ENCODE measurements at places on chromosomes 1 and 21.

DNA sequence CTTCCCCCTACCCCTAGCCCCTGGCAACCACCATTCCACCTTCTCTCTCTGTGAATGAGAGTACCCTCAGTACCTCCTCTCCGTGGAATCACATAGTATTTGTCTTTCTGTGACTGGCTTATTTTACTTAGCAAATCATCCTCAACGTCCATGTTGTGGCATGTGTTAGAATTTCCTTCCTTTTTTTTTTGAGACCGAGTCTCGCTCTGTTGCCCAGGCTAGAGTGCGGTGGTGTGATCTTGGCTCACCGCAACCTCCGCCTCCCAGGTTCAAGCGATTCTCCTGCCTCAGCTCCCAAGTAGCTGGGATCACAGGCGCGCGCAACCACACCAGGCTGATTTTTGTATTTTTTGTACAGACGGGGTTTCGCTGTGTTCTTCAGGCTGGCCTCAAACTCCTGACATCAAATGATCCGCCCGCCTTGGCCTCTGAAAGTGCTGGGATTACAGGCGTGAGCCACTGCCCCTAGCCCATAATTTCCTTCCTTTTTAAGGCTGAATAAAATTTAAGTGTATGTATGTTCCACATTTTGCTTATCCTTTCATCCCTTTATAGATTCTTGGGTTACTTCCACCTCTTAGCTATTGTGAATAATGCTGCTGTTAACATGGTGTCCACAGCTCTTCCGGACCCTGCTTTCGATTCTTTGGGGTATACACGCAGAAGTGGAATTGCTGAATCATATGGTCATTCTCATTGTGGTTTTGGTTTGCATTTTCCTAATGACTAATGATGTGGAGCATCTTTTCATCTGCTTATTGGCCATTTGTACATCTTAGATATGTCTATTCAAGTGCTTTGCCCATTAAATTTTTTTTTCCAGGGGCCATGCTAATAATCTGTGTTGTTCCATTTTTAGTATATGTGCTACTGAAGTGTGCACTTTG, 32.3 kb downstream of the ERRFI1 start:
- no peak for DNase-seq

GRCh38 chr1:175892686-175893085, 149.3 kb upstream of the TNR start:
- no peak for DNase-seq

DNA sequence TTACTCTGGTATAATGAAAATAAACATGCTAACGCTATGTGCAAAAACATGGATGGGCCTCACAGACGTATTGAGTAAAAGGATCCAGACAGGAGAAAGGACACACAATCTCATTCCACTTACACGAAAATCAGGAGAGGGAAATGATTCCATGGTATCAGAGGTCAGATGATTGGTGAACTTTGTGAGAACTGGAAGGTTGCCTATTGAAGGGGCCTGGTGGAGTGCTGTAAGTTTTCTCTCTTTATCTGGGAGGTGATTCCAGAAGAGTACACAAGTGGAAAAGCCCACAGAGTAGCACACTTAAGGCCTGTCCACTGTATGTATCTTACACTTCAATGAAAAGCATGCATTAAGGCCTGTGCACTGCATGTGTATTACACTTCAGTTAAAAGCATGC, 9.6 kb downstream of the GSTM2 start:
- no peak for DNase-seq

DNA sequence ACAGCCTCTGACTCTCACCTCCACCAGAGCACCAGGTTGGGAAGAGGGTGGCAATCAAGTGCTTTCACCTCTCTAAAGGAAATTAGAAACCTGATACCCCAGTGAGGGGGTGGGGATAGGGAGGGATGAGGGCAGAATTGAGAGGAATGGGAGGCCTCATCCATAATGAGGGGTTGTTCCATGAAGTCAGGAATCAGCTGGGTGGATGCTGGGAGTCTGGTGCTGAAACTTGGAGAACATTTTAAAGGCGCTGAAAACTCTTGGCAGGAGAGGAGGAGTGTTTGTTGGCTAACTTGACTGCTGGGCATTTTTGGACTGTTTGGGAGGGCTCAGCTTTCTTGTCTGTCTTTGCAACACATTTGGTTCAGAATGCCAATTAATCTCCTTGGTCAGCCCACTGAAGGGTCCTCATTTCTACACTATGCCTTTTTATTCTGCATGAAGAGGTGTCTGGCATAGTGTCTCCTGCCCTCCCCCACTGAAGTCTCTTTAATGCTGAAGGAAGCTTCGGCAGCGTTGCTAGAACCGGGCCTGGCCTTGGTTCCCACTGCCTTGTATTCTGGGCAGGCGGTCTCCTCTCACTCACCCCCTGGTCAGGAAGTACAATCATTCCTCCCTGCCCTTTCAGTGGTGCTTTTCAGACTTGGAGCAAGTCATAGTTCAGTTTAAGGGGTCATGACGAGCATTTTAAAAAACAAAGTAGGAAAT, 2.2 kb downstream of the PHGDH start:
- no peak for DNase-seq

DNA sequence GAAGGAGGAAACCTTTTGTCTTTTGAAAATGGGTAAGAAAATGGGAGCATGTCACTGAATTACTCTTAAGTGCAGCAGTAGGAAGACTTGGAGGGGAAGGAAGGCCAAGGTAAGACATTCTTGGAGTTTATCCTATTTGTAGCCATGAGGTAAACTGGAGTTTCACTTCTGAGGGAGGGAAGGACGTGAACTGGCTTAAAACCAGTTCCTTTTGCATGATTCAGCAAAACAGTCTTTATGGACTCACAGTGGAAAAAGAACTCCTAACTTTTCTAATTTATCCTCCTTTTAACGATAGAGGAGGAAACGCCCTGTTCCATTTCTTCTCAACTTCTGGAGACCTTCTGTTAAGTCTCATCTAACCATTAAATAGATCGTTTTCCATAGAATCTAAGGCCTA, 2.5 kb downstream of the PRDX6 start:
- DNase-seq: no peak

DNA sequence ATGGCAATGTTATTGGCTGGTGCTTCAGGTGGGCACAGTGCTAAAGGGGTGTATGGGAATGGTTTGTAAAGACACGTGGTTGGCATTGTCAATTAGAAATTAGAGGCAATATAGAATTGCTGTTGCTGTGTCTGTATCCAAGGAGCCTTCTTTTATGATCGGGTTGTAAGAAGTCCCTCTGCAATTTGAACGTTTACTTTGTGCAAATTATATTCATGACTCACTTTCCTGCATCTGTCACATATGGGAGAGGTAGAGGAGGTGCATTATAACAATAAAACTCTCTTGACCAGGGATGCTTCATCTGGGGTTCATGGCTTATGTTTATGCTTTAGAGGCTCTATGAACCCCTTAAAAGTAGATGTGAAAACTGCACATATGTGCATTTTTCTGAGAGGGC, 130.4 kb upstream of the DNAH14 start:
- no peak for DNase-seq

- DNase-seq: no peak
These were observed 51.4 kb downstream of the DPYD start for GRCh38 chr1:97869441-97869840.

- DNase-seq: no peak
These were observed 28.6 kb upstream of the PLCH2 start for GRCh38 chr1:2447276-2448097.

DNA sequence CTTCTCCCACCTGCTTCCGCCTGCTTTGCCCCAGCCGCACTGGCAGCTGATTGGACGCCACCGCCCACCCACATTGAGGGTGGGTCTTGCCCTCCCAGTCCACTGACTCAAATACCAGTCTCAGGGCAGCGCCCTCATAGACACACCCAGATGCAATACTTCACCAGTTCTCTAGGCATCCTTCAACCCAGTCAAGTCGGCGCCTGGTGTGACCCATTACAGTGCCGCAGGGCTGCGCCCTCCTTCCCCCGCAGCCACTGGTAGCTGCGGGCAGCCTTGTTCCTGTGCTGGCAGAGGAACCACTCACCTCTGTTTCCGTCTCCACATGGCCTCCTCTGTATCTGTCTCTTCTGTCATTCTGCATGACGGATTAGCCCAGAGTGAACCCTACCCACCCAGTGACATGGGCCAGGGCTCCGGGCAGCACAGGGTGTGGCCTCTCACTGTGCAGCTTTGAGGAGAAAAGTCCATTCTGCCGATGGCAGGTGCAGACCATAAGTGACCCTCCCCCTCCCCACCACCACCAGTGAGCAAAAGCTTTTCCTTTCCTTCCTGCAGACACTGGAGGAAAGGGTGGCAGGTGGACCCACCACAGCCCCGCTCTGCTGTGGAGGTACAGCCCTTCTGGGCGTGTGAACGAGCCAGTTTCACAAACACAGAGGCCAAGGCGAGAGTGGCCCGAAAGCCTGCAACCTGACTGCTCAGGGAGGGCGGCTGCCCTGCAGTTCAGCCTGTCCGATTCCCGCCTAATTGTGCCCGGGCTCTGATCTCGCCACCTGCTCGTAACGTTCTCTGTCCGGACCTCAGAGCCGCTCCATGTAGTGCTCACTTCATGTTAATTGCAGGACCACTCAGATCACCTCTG, 57.1 kb downstream of the FAAP20 start:
- DNase-seq: no peak

- no peak for DNase-seq
These were observed 108.7 kb upstream of the ACTRT2 start for GRCh38 chr1:2912424-2913061.

DNA sequence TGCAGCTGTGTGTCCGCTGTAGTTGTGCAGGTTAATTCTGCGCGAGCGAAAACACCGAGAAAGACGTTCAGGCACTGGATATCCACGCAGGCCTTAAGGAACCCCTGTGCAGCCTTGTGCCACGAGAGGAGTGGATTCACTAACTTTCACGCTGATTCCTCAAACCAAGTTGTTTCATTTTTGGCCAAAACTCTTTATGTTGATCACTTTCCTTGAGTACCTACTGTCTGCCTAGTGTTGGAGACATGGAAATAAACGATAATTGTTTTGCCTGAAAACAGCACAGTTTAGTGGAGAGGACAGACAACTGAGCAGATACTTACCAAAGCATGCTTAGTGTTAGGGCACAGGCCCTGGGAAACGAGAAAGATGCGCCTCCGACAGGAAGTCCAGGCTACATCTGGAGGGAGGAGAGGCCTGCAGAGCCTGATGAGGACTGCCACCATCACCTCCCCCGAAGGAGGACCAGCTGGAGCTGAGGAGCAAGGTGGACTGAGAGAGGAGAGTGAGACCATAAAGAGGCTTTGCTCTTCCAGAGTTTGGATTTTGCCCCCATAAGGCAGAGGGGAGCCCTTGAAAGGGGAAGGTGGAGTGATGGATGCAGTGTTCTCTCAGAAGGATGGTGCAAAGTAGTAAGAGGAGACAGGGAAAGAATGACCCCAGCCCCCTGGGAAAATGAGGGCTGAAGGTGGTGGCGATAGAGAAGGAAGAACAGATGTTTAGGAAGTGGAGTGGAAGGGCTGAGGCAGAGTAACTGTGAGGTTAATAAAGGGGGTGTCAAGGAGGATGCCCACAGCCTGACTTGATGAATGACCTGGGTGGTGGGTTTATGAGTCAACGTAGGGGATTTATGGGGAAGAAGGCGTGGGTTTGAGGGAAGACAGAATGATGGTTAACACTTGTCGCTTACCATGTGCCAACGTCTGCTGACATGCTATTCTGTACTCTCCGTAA, 956 bp upstream of the SCAF4 start:
- no peak for DNase-seq

DNA sequence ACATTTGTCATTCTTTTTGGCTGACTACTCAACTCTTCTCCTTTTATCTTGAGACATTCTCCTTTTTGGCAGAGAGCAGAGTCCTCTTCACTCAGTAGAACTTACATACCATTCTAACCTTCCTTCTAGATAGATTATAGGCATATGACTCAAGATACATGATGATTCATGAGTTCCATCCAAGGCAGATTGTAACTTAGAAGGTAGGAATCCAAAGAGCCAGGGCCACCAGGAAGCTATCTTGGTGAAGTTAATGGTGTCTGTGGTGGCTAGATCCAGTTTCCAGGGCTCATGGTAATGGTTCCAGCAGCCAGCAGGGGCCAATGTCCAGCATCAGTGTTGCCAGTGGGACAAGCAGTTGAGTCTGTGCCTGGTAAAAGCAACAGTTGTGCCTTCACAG, 76.1 kb upstream of the KIAA0040 start:
- DNase-seq: no peak

DNA sequence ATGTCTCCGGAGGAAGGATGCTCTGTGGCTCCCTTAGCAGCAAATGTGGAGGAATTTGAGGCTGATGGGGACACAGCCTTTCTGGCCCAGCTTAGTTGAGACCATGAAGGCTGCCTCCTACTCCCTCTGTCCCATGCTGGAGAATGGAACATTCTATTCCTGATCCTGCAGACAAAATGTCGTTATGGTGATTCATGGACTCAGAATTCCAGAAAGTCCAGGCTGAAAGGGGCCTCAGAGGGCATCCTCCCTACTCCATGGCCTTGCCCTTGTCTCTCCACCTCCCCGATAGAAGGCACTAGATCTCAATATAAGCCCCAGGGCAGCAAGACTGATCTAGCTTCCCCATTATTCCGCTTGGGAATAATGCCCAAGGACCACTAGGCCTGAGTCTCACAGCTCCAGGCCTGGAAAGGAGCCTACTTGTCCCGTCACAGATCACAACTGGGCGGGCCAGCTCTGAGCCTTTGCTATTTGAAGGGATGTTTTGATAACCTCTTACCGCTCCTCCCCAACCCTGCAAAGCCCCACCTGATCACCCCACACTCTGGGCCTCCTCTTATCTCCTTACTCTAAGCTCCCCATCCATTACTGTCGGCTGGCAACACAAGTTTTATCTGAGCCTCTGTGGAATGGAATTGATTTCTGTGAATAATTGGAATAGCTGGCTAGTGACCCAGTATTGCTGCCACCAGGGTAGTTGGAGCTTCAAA, 52.8 kb upstream of the TRABD2B start:
- DNase-seq: no peak

DNA sequence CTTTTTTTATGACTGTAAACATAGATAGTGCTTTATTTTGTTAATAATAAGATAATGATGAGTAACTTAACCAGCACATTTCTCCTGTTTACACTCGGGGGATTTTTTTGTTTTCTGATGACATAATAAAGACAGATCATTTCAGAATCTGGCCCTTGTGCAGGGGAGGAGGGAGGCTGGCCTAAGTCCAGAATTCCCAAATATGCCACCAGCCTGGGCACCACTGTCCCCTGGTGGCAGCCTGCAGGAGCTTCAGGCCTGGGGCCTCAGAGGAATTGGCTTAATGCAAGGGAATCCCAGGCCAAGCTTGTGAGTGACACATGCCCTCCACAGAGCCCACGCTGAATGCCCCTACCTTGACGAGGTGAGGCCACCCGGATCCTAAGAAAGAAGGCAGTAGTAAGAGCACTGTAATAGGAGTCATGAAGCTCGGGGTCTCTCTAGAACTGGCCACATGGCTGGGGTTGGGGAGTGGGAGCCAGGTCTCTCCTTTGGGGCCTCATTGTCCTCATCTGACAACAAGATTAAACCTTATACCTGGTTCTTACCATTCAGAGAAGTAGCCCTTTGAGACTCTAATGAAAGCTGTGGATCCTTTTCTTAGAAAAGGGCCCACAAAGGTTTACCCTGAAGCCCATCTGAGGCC, 24.1 kb downstream of the ETNK2 start:
- DNase-seq: no peak

GRCh38 chr1:234980291-234980644, 148.4 kb downstream of the TOMM20 start:
- no peak for DNase-seq
